ENCODE measurements at places on chromosomes 11 and 22.

GRCh38 chr11:12806113-12806512, 131.9 kb downstream of the TEAD1 start:
- no peak for DNase-seq

DNA sequence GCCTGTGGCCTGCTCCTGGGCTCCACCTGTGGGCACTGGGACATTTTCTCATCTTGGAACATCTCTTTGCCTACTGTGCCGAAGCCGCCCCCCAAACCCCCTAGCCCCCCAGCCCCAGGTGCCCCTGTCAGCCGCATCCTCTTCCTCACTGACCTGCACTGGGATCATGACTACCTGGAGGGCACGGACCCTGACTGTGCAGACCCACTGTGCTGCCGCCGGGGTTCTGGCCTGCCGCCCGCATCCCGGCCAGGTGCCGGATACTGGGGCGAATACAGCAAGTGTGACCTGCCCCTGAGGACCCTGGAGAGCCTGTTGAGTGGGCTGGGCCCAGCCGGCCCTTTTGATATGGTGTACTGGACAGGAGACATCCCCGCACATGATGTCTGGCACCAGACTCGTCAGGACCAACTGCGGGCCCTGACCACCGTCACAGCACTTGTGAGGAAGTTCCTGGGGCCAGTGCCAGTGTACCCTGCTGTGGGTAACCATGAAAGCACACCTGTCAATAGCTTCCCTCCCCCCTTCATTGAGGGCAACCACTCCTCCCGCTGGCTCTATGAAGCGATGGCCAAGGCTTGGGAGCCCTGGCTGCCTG, 1.4 kb downstream of the SMPD1 start:
- DNase-seq = no peak

- no peak for DNase-seq
Observed at GRCh38 chr11:117238221-117238620, 5.8 kb downstream of the RNF214 start.

- no peak for DNase-seq
Observed at GRCh38 chr11:132714859-132715440, 817.4 kb downstream of the OPCML start.

DNA sequence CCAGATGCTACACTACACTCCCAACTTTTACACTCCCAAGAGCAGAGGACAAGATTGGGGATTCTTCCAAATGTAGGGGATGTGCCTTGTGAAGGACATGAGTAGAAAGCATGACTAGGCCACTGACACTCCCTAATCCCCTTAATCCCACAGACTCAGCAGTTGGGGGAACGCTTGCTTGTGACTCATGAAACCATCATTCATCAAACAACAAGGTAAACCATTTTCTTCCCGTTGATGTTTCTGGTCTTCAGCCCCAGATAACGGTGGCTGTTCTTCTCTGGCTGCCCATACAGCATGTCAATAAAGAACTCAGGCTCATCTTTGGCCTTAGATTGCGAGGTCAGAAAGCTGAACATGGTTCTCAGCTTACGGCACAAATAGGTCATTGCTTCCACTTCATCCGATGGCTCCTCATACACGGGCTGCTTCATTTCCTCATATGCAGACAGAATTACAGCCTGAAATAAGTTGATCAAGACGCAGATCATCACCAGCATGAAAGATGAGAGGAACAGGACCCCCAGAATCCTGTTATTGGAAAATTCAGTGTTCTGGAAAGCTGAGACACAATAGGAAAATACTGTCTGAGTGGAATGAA, 6.4 kb upstream of the CDPF1 start:
- peak; percentile 52 for DNase-seq

- DNase-seq = no peak
Observed at GRCh38 chr22:46663001-46663400, 42.8 kb downstream of the GRAMD4 start.

DNA sequence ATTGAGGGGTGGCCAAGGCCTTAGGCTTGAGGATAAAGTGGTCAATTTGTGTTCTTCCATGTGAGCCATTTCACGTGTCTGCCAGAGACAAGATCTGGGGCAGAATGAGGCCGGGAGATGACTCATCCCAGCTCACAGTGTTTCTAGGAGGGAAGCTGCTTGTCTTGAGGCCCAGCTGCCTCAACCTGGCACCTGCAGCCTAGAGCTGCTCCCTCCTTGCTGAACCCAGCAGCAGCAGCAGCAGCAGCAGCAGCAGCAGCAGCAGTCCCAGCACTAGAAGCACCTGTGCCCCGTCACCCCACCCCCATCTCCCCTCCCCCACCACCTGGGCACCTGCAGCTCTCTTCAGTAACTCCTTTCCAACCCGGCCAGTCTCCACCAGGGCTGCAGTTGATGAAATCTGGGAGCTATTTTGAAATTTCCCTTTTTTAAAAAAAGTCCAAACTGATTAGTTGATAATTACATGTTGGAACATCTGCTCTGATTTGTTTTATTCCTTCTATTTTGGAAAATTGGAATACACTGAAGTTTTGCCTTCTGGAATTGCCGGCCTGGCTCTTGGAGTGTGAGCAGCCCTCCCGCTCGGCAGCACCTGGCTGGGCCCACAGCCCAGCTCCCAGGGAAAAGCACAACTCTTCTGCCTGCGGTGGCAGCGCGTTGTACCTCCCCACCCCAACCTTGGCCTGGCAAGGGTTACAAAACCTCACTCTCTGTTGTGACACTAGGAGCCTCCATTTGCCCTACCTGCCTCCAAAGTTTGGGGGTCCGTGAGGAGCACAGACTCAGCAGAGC, 143.5 kb downstream of the NXPE2 start:
- DNase-seq = peak; percentile 43

DNA sequence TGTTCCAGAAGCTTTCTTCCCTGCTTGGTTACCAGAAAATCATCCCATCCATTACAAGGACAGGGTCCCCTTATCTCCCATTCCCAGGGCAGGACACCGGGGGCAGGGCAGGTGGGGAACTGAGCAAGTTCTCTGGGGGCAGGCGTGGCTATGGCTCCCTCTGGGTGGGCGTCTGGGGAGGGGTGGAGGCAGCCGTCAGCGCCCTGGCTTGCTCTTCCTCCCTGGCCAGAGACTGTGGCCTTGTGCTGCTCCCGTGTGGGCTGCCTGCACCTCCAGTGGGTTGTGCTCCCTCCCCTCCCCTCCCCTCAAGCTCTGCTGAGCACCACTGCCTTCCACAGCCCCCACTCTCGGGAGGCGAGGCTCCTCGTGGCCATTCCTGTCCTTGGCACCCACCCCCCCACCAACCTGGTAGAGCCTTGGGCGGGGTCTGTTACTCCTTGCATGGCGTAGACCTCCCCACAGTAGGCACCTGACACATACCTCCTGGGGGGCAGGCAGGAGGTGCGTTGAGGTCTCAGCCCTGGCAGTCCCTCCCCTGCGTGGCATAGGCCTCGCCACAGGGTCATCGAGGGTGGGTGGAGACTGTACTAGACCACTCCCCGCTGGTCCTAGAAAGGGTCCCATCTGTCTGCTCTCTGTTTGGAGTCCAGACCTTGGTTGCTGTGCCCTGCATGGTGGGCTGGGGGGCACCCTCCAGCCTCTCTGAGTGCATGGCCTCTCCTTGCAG, 24.2 kb upstream of the PPP6R3 start:
- DNase-seq = no peak

- no peak for DNase-seq
Observed at GRCh38 chr11:11025087-11025486, 167.2 kb upstream of the ZBED5 start.

DNA sequence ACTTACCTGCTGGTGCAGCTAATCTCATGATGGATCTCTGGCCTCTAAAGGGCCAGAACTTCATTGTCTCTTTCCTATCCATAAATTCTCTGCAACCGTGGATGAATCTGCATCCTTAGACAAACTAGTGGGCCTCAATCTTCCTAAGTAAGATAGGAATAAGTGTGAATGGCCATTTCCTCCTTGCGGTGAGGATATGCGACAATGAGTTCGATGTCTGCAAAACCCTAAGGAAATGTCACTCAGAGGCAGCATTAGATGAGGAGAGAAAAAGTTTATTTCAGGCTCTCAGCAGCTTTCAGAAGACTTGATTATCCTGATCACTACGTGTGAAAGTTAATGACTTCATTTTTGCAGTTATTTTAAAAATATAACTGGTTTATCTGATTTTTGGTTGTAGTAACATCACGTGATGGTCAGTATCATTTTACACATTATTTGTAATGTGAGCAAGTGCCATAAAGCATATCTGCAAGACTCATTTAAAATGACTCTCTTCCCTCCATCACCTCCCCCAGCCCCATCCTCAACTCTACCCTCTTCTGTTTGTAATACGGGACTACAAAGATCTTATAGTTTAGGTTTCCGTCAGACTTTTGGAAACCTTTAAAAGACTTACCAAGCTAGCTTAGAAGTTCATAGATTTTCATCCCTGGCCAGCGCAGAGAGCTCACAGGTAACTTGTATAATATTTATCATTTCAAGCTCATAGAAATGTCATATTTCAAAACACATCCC, 10.2 kb downstream of the GRAP2 start:
- DNase-seq = no peak

DNA sequence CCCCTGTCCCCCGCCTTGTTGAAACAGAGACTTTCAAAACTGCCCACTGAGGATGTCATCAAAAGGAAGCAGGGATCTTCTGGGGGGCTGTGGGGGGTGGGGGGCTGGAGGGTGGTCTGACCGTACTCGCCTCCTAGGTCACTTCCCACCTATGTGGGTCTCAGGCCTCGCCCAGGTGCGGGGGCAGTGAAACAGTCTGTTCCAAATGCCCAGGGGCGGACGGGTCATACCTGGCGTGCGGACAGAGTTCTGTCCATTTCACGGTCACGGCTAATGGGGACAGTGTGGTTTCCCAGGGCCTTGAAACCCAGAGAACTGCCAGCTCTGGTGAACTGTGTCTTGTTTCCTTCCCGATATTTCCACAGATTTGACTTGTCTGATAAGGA, 27.2 kb downstream of the ANO1 start:
- DNase-seq = no peak

DNA sequence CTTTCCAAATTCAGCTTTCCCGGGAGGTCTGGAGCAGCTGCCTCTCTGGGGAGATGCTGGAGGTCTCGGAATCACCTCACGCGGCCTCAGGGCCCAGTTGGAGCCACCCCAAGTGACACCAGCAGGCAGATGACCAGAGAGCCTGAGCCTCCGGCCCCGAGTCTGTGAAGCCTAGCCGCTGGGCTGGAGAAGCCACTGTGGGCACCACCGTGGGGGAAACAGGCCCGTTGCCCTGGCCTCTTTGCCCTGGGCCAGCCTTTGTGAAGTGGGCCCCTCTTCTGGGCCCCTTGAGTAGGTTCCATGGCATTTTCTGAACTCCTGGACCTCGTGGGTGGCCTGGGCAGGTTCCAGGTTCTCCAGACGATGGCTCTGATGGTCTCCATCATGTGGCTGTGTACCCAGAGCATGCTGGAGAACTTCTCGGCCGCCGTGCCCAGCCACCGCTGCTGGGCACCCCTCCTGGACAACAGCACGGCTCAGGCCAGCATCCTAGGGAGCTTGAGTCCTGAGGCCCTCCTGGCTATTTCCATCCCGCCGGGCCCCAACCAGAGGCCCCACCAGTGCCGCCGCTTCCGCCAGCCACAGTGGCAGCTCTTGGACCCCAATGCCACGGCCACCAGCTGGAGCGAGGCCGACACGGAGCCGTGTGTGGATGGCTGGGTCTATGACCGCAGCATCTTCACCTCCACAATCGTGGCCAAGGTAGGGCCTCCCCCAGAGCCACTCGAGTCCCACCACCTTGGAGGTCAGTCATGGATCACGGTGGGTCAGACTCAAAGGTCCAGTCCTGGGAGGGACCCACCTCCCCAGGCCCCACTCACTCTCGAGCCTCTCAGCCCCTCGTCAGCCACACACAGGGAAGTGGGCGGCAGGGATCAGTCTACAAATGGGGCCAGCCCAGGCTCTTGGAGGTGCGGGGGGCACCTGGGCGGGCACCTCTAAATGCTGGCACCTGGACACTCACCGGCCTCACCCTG, 525 bp downstream of the SLC22A12 start:
- no peak for DNase-seq

GRCh38 chr22:40443732-40444131, 73.3 kb downstream of the SGSM3 start:
- DNase-seq = no peak

GRCh38 chr11:86442827-86443226, 68.1 kb downstream of the CCDC81 start:
- DNase-seq = no peak

DNA sequence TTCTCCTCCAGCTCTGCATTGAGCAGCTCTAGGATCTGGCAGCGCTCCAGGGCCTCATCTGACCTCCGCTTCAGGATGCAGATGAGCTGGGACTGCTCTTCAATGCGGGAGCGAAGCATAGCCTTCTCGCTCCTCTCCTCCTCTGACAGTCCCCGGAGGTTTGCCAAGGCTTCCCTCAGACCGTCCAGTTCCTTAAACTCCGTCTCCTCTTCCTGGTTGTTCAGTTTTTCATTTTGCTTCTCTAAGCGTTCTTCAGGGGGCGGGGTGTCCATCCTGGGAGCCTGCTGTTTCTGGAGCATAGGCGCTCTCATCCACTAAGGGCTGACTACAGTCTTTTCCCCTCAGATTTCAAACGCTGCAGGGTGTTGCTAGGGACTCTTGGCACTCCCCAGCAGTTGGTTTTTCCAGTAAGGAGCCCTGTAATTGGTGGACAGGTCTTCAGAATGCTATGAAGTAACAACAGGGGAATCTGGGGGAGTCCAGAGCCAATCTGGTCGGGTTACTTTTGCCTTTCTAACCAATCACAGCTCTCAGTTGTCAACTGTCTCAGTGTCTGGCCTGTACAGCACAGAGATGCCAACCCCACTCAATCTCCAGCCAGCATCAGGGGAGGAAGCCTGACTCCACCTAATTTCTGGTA, at the start of gene CCDC89:
Gene CCDC89, minus strand, starts transcription at position 376 of the 640 bp plus-strand sequence. Its CDS starts 65 bp downstream, at position 311.
- peak; percentile 23 for DNase-seq

- DNase-seq = peak; percentile 91
Observed at GRCh38 chr22:31343235-31344191, 2.6 kb downstream of the PATZ1 start.

- peak; percentile 65 for DNase-seq
Observed at GRCh38 chr11:1001617-1002405, 34.7 kb downstream of the MUC6 start.
